Esophagus squamous epithelium (tissue), 5 donors: ENCODE measurements at places on chromosomes 16 and 17.

DNA sequence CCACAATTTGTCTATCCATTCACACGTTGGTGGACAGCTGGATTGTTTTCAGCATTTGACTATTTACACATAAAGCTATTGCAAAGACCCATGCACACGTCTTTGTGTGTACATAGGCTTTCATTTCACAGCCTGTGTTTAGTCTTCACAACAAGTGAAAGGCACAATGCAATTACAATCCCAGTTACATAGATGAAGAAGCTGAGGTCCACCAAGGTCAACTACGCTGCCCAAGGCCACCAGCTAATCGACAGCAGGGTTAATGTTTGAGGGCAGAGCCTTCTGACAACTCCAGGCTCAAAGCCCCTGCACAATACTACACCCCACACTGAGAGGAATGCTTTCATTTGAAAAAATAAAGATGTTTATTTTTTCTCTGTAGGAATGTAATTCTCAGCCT, 93.6 kb upstream of the CDH13 start:
- DNase-seq: no peak

DNA sequence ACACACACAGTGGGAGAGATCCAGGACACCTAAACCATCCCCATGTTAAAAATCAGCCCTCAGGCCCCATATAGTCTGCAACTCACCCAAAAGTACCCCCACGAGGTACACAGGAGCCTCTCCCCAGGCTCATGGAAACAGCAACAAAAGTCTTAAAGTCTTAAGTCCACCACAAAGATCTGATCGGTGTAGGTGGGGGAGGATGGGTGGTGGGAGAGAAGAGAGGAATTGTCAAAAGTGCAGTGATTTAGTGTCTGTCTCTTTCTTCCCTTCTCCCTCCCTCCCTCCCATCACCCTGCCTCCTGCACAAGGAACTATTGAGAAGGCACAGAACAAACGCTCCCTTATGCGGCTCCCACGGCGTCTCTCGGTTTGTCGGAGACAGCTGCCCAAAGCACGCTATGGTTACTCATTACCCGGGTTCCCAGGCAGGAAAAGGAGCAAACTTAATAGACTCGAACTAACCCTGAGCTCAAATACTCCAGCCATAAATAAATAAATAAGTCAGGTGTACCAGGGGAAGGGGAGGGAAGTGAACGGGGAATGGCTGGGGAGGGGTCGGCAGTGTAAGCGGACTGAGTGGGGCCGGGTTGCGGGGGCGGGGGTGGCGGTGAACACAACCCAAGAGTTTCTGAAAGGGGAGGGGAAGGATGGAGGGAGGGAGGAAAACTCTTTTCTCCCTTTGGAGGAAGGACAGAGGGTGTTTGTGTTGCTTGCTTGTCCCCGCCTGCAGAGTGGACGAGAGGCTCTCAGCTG, 477.4 kb downstream of the SLC39A11 start:
- no peak for DNase-seq

- DNase-seq: no peak
Observed at GRCh38 chr17:44536090-44536953, 21.0 kb upstream of the FZD2 start.

DNA sequence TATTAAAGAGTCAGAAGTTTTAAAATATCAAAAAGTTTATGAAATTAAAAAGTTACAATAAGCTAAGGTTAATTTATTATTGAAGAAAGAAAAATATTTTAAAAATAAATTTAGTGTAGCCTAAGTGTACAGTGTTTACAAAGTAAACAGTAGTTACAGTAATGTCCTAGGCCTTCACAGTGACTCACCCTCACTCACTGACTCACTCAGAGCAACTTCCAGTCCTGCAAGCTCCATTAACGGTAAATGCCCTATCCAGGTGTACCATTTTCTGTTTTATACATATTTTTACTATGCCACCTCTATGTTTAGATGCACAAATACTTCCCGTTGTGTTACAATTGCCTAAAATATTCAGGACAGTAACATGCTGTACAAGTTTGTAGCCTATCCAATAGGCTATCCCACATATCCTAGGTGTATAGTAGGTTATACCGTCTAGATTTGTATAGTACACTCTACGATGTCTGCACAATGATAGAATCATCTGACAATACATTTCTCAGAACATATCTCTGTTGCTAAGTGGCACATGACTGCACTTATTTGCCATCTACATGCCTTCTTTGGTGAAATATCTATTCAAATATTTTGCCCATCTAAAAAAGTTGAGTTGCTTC, 67.2 kb upstream of the WSB1 start:
- DNase-seq: no peak

- DNase-seq: no peak
Observed at GRCh38 chr16:76964464-76965154, 226.4 kb upstream of the MON1B start.

DNA sequence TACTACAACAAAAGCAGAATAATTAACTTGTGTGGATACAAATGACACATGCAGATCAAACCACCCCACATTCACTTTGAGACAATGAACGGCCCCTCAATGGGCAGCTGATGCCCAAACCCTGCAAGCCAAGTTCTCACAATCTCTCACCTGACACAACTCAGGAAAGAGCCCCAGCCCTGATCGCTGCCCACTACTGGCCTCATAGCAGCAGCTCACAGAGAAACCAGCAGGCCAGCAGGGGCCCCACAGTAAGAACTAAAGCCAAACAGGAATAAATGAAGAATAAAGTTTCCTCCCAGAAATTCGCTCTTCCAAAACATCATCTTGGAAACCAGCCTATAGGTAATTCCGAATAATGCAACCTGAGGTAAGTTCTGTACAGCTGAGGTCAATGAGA, 7.7 kb downstream of the AKTIP start:
- DNase-seq: no peak
